ENCODE measurements at places on chromosomes 3 and 15.

DNA sequence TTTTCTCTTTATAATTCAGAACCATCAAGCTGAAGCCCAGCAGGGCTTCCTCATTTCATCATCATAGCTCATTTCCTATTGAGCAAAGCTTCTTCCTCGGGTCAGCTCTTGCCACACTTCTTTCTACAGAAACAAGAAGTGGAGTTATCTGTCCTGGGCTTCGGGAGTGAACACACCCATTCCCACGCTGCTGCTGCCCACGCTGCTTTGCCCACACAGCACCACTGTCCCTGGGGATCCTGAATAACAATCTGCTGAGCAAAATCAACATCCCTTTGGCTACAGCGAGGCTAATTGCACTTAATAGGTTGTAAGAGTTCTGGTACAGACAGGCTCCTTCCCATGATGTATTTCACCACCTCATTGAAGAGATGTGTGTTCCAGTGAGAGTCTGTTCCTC, 23.7 kb downstream of the CEP19 start:
- peak; percentile 13 for DNase-seq

DNA sequence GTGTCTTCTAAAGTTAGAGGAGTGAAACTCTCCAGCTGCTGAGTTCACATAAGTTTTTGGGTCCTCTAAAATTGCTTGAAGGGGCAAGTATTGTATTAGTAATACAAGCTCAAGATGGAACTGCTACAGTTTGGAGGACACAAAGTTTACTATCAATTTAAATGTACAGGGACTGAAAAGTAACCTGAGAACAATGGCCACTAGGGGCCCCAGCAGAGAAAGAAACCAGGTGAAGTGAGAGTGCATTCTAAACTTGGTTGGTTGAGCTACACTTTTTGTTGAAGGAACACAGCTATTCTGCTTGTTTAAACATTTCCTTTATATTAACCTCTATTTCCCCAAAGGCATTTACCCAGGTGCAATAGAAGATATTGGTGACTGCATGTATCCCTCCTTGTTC, 755.5 kb downstream of the GBE1 start:
- no peak for DNase-seq

GRCh38 chr3:139307072-139307491, 36.7 kb upstream of the MRPS22 start:
- DNase-seq, result no peak

DNA sequence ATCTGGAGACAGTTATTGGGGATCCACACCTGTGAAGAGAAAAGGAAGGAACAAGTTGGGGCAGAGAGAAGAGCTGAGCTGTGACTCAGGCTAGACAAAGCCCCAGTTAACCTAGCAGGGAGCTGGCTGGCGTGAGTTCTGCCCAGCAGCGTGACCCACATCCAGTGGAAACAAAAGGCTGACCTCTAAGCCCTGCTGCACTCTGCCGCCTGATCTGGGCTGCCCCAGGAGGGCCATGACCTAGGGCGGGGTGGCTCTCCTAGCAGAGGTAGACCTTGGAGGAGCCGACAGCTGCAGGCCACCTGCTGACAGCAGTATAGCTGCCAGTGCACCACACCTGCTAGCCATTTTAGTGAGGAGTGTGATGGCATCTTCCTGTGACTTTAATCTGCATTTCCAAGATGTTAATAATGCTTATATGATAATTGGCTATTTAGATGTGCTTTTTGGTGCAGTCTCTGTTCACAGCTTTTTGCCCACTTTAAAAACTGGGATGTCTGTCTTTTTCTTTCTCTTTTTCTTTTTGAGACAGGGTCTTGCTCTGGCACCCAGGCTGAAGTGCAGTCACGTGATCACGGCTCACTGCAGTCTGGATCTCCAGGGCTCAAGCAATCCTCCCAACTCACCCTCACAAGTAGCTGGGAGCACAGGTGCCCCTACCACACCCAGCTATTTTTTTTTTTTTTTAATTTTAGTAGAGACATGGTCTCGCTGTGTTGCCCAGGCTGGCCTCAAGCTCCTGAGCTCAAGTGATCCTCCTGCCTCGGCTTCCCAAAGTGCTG, 78.1 kb downstream of the LSM3 start:
- DNase-seq, result no peak

DNA sequence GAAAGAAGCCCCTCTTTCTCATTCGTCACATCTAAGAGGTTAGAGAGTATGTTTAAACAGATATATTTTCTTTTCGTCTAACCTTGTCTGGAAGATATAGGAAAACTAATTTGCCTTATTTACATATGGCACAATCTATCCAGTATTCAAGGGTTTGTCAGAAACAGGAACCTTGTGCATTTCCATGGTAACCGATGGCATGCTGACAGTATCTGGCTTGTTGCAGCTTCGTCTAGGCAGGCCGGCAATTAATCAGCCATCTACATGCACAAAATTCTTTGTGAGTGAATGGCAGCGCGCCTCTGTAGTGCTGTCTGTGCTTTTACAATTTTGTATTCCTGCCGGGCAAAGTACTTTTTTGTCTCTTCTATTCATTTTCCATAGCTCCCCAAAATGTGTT, 294.0 kb upstream of the SOX2 start:
- DNase-seq, result no peak

DNA sequence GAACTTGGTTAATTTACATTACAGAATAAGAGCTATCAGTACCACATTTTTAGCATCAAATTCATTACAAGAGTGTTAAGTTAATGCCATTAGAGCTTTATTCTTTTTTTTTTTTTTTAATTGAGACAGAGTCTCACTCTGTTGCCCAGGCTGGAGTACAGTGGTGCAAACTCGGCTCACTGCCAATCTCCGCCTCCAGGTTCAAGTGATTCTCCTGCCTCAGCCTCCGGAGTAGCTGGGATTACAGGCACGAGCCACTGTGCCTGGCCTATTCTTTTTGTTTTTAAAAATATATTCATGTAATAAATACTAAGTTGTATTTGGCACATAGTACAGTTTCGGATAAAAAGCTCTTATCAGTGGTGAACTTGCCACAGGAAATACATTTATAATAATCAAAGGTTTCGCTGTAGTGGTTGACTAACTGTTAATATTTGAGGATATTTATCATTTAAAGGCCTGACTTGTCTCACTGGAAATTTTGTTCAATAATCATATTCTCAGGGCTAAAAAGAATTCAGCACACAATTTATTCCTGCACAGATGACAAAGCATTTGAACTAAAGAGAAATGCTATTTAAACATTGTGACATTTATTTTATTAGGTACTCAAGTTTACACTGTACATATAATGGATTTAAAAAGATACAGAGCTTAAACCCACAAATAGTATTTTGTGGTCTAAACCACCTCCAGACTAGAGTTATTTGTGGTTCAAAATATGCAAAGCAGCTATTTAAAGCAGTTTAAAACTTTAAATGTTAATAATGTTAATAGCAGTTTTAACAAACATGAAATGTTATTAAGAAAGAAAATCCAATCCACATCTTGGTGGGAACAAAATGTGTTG, 6.1 kb upstream of the LEKR1 start:
- DNase-seq, result no peak

- DNase-seq, result no peak
Observed at GRCh38 chr15:101156509-101157159, 95.2 kb downstream of the CHSY1 start.

All from CD4-positive, alpha-beta T cell treated with Interleukin-17A for 1 hour (primary cell).